ENCODE measurements at places on chromosomes 11 and 22.
A peak's percentile ranks its signal among the peaks of the same experiment; 100 is the strongest.

DNA sequence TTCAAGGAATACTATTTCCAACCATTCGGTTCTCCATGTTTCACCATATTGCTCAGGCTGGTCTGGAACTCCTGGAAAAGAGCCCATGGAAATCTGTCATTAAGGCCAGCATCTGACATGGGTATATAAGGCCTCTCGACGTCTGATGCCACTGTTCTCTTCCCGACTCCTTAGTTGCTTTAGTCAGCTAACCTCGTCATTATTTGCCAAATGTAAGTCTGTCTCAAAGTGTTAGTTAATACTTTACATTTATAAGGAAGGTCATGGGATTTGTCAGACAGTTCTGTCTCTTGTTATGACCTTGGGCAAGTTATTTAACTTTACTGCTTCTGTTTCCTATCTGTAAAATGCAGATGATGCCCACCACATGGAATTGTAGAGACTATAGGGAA lies 1.6 kb downstream of the MRPL48 start:
- peaks cover 2% of the 10 kb centered on the region for H3K36me3 ChIP-seq
- H3K4me3 ChIP-seq, result no peak overlapping the region
- no peaks in the 10 kb centered on the region for H3K27me3 ChIP-seq
- peaks cover 5% of the 10 kb centered on the region for H3K4me1 ChIP-seq
- DNase-seq, result peak; percentile 63

- no peaks in the 10 kb centered on the region for H3K27me3 ChIP-seq
- no peaks in the 10 kb centered on the region for H3K4me1 ChIP-seq
- H3K27ac ChIP-seq, result no peak overlapping the region
- no peak overlapping the region for H3K4me3 ChIP-seq
- H3K36me3 ChIP-seq, result no peaks in the 10 kb centered on the region
Observed at GRCh38 chr11:69229511-69229910, 64.4 kb upstream of the MYEOV start.

GRCh38 chr11:64316672-64317324 lies 561 bp downstream of the TRMT112 start:
- no peaks in the 10 kb centered on the region for H3K27me3 ChIP-seq
- H3K36me3 ChIP-seq, result peaks cover 45% of the 10 kb centered on the region
- peak overlapping the region; percentile 91 for H3K4me3 ChIP-seq
- H3K27ac ChIP-seq, result peak overlapping the region; percentile 96

GRCh38 chr11:12294613-12295012 lies 82.8 kb upstream of the PARVA start:
- H3K27me3 ChIP-seq, result no peaks in the 10 kb centered on the region
- no peaks in the 10 kb centered on the region for H3K4me1 ChIP-seq
- no peak overlapping the region for H3K4me3 ChIP-seq
- no peaks in the 10 kb centered on the region for H3K36me3 ChIP-seq
- no peak overlapping the region for H3K27ac ChIP-seq

- H3K4me3 ChIP-seq, result no peak overlapping the region
- DNase-seq, result no peak
- H3K4me1 ChIP-seq, result peaks cover 47% of the 10 kb centered on the region
- H3K27ac ChIP-seq, result peak overlapping the region; percentile 63
- peaks cover 18% of the 10 kb centered on the region for H3K36me3 ChIP-seq
- no peaks in the 10 kb centered on the region for H3K27me3 ChIP-seq
Observed at GRCh38 chr11:46291441-46292150, 14.1 kb downstream of the CREB3L1 start.

- no peak overlapping the region for H3K27ac ChIP-seq
- peaks cover 18% of the 10 kb centered on the region for H3K4me1 ChIP-seq
- H3K36me3 ChIP-seq, result no peaks in the 10 kb centered on the region
- DNase-seq, result no peak
- H3K27me3 ChIP-seq, result no peaks in the 10 kb centered on the region
- no peak overlapping the region for H3K4me3 ChIP-seq
Observed at GRCh38 chr11:86941871-86942599, 13.2 kb downstream of the FZD4 start.

DNA sequence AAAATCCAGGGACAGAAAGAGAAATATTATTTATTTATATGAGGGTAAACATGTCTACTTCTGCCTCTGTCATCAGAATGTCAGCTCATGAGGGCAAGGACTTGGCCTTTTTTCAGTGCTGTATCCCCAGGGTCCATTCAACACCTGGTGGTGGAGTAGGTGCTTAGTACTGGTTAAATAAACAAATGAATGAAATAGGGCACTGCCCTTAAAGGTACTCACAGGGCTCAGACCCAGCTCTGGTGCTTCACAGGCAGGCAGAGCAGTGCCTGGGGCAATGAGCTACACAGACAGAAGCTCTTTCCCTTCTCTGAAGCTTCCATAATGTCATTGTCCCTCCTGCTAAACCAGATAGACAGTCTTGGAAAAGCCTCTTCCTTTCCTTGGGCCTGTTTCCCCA lies 30.9 kb downstream of the P4HA3 start:
- no peak for DNase-seq
- no peak overlapping the region for H3K27ac ChIP-seq
- peaks cover 2% of the 10 kb centered on the region for H3K4me1 ChIP-seq
- H3K36me3 ChIP-seq, result no peaks in the 10 kb centered on the region
- H3K4me3 ChIP-seq, result no peak overlapping the region
- no peaks in the 10 kb centered on the region for H3K27me3 ChIP-seq

- H3K4me3 ChIP-seq, result no peak overlapping the region
- no peak overlapping the region for H3K27ac ChIP-seq
- peaks cover 2% of the 10 kb centered on the region for H3K4me1 ChIP-seq
- no peak for DNase-seq
- H3K27me3 ChIP-seq, result no peaks in the 10 kb centered on the region
Observed at GRCh38 chr22:37089434-37089833, 20.1 kb downstream of the TMPRSS6 start.

Data from large intestine (tissue), 12 donors.